Activated CD4-positive, alpha-beta memory T cell treated with anti-CD3 and anti-CD28 coated beads for 36 hours (primary cell): ENCODE measurements at places on chromosomes 1 and 21. TPM values are rescaled to one million over a fixed set of nuclear protein-coding genes. Genes with fewer than 3 reads are reported as not detected.
A peak's percentile ranks its signal among the peaks of the same experiment; 100 is the strongest.

GRCh38 chr1:174266991-174267612, 107.8 kb downstream of the RABGAP1L start:
- DNase-seq, result no peak
- no peaks in the 10 kb centered on the region for H3K36me3 ChIP-seq
- H3K27me3 ChIP-seq, result no peaks in the 10 kb centered on the region

DNA sequence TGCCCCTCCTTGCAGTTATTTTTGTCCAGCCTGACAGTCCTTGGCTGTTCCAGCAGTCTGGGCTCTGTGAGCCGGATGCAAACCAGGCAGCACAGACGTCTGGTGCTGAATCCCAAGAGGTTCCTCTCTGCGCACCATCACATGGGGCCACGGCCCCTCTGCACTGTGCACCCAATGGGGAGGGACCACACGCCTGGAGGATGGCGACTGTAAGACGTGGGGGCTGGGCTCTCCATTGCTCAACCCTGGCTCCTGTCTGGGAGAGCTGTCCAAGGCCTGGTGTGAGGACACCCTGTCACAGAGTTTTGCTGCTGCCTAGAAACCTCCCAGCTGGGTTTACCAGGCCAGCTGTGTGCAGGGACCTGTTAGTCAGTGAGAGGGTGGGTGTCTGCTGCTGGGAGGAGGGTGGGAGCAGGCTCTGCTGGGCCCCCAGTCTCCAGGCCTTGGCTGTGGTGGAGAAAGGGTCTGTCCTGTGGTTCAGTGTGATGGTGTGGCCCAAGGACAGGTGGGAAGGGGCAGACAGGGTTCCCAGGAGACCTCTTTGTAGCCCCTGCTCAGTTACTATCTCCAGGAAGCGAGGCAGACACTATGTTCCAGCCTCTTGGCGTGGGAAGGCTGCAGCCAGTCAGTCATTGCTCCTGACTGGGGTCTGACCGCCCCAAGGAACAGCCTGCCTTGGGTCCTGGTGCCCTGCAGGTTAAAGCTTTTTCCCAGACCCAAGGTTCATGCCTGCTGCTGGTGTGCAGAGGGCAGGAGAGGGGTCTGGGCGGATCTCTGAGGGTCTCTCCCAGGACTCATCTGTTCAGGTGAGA, 13.8 kb downstream of the HEYL start:
- H3K4me3 ChIP-seq, result no peak overlapping the region
- DNase-seq, result no peak
- H3K27me3 ChIP-seq, result no peaks in the 10 kb centered on the region
- H3K36me3 ChIP-seq, result no peaks in the 10 kb centered on the region
- H3K4me1 ChIP-seq, result peaks cover 2% of the 10 kb centered on the region

- no peaks in the 10 kb centered on the region for H3K36me3 ChIP-seq
- H3K27ac ChIP-seq, result no peak overlapping the region
- no peaks in the 10 kb centered on the region for H3K4me1 ChIP-seq
- no peak for DNase-seq
Observed at GRCh38 chr1:81974222-81974841, 173.6 kb downstream of the ADGRL2 start.

GRCh38 chr1:58108783-58109182, 437.7 kb downstream of the OMA1 start:
- H3K27me3 ChIP-seq, result peaks cover 6% of the 10 kb centered on the region
- DNase-seq, result no peak
- H3K27ac ChIP-seq, result no peak overlapping the region
- H3K4me3 ChIP-seq, result no peak overlapping the region
- H3K4me1 ChIP-seq, result no peaks in the 10 kb centered on the region
- no peaks in the 10 kb centered on the region for H3K36me3 ChIP-seq

- no peaks in the 10 kb centered on the region for H3K4me1 ChIP-seq
- no peak overlapping the region for H3K4me3 ChIP-seq
- H3K36me3 ChIP-seq, result peaks cover 8% of the 10 kb centered on the region
- no peak overlapping the region for H3K27ac ChIP-seq
- peaks cover 4% of the 10 kb centered on the region for H3K27me3 ChIP-seq
Observed at GRCh38 chr1:113993072-113993471, 13.8 kb downstream of the OLFML3 start.

OVAAL gene
- not detected for total RNA-seq

GRCh38 chr1:161166669-161167548, 683 bp downstream of the PPOX start:
- no peaks in the 10 kb centered on the region for H3K27me3 ChIP-seq
- no peak for DNase-seq
- H3K4me3 ChIP-seq, result peak overlapping the region; percentile 86
- H3K36me3 ChIP-seq, result peaks cover 17% of the 10 kb centered on the region
- H3K27ac ChIP-seq, result peak overlapping the region; percentile 93
- H3K4me1 ChIP-seq, result peaks cover 39% of the 10 kb centered on the region

NHLH1 gene
- 0.22 TPM for total RNA-seq

- H3K27ac ChIP-seq, result peak overlapping the region; percentile 82
- peak overlapping the region; percentile 87 for H3K4me3 ChIP-seq
- peaks cover 56% of the 10 kb centered on the region for H3K4me1 ChIP-seq
- peak; percentile 76 for DNase-seq
- no peaks in the 10 kb centered on the region for H3K27me3 ChIP-seq
Observed at GRCh38 chr1:160206036-160206389, 829 bp downstream of the PEA15 start.

GRCh38 chr1:245946905-245947304, 560.2 kb downstream of the SMYD3 start:
- no peak overlapping the region for H3K27ac ChIP-seq
- no peak for DNase-seq
- peaks cover 8% of the 10 kb centered on the region for H3K36me3 ChIP-seq
- H3K4me3 ChIP-seq, result no peak overlapping the region
- H3K4me1 ChIP-seq, result peaks cover 17% of the 10 kb centered on the region

COL11A1 gene
- not detected for total RNA-seq

KIF17 gene
- not detected for total RNA-seq

MMP23B gene
- 1.1 TPM for total RNA-seq

- no peaks in the 10 kb centered on the region for H3K36me3 ChIP-seq
- no peaks in the 10 kb centered on the region for H3K27me3 ChIP-seq
- no peak overlapping the region for H3K4me3 ChIP-seq
Observed at GRCh38 chr1:196680107-196680506, 28.3 kb downstream of the CFH start.

BARHL2 gene
- not detected for total RNA-seq

- no peak overlapping the region for H3K27ac ChIP-seq
- H3K27me3 ChIP-seq, result no peaks in the 10 kb centered on the region
- H3K36me3 ChIP-seq, result no peaks in the 10 kb centered on the region
- DNase-seq, result no peak
- no peak overlapping the region for H3K4me3 ChIP-seq
Observed at GRCh38 chr21:27681038-27681437, 714.1 kb upstream of the ADAMTS5 start.

- peaks cover 46% of the 10 kb centered on the region for H3K4me1 ChIP-seq
- H3K27ac ChIP-seq, result peak overlapping the region; percentile 91
- peak overlapping the region; percentile 85 for H3K4me3 ChIP-seq
- H3K27me3 ChIP-seq, result no peaks in the 10 kb centered on the region
Observed at GRCh38 chr1:28248273-28249012, 10.9 kb upstream of the SESN2 start.
